ENCODE measurements at places on chromosomes 11 and 22.

- no peak for DNase-seq
These were observed 15.7 kb downstream of the MN1 start for GRCh38 chr22:27785831-27786230.

- no peak for DNase-seq
These were observed 185.2 kb downstream of the GRIK4 start for GRCh38 chr11:120696597-120697218.

DNA sequence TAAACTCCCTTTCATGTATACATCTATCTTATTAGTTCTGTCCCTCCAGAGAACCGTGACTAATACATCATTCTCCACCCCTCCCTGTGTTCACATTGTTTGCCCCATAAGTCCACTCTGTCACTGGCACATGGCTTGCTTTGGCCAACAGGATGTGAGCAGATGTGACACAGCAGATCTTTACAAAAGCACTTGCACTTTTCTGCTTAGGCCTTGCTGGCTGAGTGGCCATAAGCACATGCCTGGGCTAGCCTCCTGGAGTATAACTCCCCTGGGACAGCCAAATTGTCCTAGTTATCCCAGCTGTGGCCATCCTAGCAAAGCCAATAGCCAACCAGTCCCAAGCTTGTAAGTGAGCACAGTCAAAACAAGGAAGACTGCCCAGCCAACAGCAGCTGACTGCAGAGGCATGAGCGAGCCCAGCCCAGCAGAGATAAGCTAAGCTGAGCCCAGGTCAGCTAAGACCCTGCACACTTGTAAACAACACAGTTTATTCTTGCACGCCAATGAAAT, 9.7 kb upstream of the RCN1 start:
- no peak for DNase-seq

GRCh38 chr22:21599053-21599893, 30.5 kb downstream of the YDJC start:
- no peak for DNase-seq

GRCh38 chr11:19868281-19868821, 155.7 kb downstream of the NAV2 start:
- DNase-seq: no peak

- no peak for DNase-seq
These were observed 52.5 kb upstream of the KCNQ1OT1 start for GRCh38 chr11:2752204-2752770.

- DNase-seq: no peak
These were observed 24.4 kb downstream of the SHANK3 start for GRCh38 chr22:50696799-50697561.

DNA sequence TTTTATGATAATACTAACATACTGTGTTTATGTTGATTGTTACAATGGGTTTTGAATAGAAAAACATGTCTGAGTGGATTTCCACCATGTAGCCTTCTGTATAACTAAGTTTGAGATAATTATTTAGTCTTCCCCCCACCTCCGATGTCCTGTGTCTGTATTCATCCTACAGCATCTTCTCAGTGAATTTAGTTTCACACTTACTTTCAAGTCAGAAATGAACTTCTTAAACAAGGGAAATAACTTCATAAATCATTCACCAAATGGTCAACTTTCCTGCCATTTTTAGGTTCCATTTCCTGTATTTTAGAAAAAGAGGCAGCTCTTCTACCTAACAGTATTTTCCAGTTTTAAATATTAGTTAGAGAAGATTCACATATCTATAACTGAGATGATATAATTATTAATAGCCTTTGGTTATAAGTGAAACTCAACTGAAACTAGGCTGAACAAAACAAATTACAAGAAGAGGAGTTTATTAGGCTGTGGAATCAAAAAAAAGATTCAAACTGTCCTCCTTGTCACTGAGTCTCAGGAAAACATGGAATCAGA, 3.5 kb downstream of the OR51B5 start:
- DNase-seq: no peak

DNA sequence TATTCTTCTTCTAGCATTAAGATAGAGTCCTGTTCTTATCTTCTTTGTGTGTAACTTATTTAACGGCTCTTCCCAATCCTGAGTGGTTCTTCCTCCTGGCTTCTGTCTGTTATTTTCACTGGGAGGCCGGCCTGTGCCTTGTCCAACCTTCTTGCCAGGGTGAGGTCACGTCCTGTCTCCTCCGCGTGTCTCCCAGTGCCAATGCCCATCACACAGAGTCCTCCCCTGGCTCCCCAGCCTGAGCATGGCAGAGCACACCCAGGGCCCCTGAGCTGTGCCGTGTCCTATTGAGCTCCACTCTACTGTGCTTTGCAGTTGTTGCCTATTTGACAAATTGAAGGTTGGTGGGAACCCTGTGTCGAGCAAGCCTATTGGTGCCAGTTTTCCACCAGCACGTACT, 487.3 kb downstream of the BRD1 start:
- no peak for DNase-seq

GRCh38 chr11:60900673-60901404, 5.5 kb downstream of the PRPF19 start:
- no peak for DNase-seq

- peak; percentile 73 for DNase-seq
These were observed 6.8 kb upstream of the CDKN1C start for GRCh38 chr11:2892215-2892966.

GRCh38 chr11:76263657-76264056, 57.4 kb upstream of the WNT11 start:
- no peak for DNase-seq

DNA sequence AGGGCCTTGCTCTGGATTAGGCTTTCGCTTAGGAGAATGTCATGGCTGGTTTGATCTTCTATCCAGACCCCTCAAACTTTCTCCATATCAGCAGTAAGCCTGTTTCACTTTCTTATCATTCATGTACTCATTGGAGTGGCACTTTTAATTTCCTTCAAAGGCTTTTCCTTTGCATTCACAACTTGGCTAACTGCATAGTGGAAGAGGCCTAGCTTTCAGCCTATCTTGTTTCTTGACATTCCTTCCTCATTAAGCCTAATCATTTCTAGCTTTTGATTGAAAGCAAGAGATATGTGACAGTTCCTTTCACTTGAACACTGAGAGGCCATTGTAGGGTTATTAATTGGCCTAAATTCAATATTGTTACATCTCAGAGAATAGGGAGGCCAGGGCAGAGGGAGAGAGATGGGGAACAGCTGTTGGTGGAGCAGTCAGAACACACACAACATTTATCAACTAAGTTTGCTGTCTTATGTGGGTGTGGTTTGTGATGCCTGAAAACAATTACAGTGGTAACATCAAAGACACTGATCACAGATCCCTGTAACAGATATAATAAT, 37.7 kb upstream of the APOBEC3A start:
- DNase-seq: no peak

- no peak for DNase-seq
These were observed 2.4 kb downstream of the CTSD start for GRCh38 chr11:1761110-1761856.

- DNase-seq: no peak
These were observed 104.7 kb upstream of the E2F8 start for GRCh38 chr11:19345519-19345847.

- DNase-seq: no peak
These were observed 196.3 kb upstream of the ARHGAP20 start for GRCh38 chr11:110908401-110909105.

DNA sequence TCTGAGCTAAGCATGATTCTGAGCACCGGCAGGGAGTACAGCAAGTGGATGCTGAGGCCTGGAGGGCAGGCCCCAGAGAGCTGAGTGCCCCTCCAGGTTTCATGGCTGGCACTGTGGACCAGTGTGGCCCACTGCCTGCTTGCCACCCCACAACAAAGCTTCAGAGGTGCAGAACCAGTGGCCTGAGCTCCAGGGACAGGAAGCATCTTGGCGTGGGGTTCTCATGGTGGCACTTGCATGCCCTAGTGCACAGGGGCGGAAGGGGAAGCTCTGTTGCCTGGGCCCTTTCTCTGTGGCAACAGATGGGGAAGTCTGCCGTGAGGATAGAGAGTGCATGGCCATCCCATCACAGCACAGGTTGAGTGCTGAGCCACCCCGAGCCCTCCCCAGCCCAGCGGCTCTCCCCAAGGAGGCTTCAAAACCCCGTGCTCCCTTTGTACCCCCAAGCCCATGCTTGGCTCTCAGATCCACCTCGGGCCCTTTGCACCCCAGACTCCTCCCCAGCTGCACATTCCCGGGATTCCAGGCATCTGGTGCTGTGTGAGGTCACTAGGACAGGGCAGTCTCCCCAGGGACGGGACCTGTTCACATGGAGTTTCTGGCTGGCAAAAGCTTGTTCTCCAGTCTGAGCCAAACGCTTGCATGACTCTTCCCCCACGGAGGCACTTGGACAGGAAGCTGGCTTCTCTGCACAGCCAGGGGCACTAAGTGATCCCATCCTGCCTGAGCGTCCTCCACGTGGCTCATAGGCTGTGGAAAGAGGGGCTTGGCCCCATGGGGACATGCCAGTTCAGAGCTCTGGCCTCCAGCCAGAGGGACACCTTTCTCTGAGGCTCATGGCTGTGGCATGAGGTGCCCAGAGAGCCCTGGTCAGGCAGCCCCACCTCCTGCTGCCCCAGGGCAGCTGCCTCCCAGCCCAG, 4.2 kb downstream of the SLC25A1 start:
- DNase-seq: no peak

DNA sequence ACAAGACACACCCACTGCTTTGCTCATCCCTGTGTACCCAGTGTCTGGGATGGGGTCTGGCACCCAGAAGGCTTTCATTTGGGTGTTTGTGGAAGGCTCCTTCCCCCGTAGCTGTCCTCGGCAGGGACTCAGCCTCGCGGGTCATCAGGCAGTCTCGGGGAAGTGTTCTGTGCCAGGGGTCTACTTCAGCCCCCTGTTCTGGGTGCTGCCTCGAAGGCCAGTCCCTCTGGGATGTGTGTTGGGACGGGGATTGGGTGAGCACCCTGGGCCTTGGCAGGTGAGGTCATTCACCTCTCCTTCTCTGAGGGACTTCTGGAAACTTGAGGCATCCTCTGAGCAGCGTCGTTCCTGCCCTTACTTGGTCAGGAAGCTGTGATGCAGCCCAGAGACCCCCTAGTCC, 65.5 kb downstream of the RPUSD4 start:
- DNase-seq: no peak

- no peak for DNase-seq
These were observed 38.0 kb downstream of the IL18BP start for GRCh38 chr11:72036687-72037086.

DNA sequence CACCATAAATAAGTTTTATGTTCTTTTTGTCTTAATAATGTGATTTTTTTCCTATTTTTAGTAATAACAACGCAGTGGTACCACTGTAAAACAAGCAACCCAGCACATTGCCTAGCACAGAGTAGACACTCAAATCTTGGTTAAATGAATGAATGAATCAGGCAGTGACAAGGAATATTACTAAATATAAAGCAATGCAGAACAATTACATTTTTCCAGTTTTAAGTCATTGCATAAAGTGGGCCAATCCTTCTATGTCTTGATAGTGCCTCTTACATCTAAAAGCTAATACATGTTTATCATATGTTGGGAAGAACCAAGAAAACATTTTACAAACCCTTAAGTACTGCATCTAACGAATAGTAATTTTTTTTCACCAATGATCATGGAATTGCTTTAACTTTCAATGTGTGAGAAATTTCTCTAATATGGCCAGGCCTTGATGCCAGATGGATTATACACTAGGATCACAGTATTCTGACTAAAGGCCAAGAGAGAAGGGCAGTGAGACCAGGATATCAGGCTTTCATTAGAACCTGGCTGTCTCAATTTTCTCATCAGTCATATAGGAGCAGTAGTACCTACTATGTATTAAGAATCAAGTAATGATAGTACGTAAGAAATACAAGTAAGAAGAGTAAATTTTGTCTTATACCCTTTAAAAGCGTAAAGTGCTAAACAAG, 88.5 kb downstream of the TRIM44 start:
- no peak for DNase-seq

DNA sequence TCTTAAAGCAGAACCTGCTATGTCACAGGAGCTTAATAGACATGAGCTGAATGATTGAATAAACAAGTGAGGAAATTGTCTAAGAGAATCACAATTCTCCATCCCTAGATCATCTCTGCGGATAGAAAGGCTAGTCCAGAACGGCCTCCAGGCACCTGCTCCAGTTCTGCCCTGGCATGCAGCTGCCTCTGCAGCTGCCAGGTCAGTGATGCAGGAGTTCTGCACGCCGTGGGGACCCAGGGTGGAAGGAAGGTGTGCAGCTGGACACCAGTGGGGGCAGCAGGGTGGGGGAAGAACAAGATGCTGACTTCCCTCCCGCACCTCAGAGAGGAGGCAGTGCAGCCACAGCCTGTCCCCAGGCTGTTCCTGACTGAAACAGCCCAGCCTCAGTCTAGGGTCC, 192.1 kb upstream of the NCAM1 start:
- DNase-seq: no peak

DNA sequence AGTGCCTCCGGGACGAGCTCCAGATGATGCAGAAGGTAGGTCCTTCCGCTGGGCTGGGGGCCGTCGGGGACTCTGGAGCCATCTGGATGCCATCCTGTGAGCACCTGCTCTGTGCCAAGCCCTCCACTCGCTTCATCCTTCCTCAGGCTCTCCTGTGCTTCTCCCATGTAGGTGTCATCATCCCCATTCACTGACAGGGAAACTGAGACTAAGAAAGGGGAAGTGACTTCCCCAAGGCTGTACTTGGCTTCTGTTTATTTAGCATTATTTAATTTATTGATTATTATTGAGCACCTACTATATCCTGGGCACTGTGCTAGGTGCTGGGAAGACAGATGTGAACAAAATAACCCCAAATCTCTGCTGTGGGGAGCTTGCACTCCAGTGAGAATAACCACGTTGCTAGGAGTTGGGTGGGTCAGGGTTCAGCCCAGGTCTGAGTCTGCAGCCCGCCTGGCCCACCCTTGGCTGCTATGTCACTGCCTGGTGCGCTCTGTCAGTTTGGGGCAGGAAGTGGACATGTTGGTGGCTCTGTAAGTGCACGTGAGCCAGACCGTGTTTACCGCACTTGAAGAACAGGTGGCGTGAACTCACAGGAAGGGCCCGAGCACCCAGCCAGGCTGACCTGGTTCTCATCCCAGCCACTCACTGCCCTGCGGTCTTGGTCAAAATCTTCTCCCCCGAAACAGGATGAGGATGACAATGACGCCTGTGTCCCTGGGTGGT, 35.9 kb upstream of the GCAT start:
- no peak for DNase-seq

- DNase-seq: no peak
These were observed 1332.0 kb downstream of the BRD1 start for GRCh38 chr22:48495751-48496080.

GRCh38 chr11:11978098-11978637, 30.3 kb downstream of the DKK3 start:
- no peak for DNase-seq

GRCh38 chr11:16418428-16419097, 62.2 kb upstream of the SOX6 start:
- DNase-seq: no peak

- DNase-seq: no peak
These were observed 111.3 kb downstream of the GGTLC2 start for GRCh38 chr22:22755778-22756100.

DNA sequence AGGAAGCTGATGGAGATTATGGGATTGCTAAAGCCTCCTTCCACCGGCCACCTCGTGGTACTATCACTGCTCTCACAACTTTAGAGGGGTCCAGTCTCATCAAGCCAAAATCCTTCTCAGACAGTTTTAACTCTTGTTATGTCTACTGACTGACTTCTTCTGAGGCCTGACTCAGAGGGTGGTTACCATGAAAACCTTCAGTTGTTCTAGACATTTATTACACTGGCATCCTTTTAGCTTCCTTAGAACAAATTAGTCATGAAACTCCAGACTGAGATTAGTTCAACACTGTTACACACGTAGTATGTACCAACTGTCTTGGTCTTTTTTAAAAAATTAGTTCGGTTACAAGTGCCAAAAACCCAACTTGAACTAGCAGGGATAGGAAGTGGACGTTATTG, 7.5 kb downstream of the DIXDC1 start:
- DNase-seq: peak; percentile 52
